MCF 10A (cell line): ENCODE measurements at places on chromosomes 5 and 9.

DNA sequence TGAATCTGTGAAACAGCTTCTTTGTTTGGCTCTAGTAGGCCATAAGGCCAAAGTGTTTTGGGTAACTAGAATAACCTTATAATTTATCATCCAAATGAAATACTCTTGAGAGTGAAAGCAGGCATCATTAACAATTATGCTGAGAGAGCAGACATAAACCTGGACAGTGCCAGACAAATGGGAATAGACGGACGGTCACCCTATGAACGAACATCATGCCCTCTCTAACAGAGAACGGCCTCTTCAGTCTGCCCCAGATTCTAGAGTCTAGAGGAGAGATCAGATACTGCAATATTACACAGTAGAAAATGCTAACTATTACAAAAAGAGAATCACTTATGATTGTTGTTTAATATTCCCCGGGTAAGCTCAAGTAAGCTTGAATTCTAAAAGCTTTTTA is 68.5 kb downstream of the APBA1 start:
- DNase-seq = no peak

- no peak for DNase-seq
These were observed 837.8 kb upstream of the CDH6 start for GRCh38 chr5:30355675-30356074.

GRCh38 chr9:2919347-2919746 is 75.5 kb upstream of the PUM3 start:
- DNase-seq = peak; percentile 29

DNA sequence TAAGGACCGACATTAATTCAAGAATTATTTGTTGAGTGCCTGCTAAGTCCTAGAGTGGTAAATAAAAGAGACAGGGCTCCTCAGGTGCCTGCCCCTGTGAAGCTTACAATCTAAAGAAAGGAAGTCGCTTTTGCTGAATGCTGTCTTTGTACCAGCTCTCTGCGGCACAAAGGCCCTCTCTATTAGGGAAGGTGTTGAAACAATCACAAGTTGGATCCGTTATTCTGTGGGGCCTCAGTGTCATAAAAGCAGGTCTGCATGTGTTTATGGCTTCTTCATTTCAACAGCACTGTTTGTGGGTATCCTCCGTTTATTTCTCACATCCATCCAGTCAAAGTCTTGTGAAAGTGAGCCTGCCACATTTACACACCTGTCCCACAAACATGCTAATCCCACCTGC is 7.0 kb upstream of the MVB12B start:
- DNase-seq = no peak

DNA sequence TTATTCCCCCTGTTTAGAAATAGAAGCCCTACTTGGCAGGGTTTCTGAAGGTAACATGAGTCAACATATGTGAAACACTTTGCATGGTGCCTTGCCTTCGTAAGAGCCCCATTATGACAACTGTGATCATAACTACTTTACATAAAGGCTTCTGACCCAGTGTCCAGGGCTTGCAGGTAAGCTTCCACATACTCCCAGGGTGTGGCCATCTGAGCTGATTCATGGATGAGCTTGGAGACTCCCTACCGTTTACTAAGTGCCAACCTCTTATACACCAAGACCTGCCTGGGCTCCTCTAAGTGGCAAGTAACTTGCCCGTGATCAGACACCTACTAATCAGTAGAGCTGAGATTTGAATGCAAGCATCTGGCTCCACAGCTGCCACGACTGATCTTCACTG is 62.8 kb upstream of the C5orf58 start:
- DNase-seq = peak; percentile 26

DNA sequence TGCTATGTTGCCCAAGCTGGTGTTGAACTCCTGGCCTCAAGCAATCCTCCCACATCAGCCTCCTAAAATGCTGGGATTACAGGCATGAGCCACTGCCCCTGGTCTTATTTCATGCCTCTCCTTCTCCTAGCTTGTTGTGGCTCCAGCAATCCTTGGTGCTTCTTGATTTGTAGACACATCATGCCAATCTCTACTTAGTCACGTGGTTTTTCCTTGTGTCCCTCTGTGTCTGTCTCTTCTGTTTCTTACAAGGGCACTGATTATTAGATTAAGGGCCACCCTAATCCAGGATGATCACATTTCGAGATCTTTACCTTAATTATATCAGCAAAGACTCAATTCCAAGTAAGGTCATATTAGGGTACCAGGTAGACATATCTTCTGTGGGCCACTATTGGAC is 9.2 kb upstream of the IL31RA start:
- DNase-seq = no peak

GRCh38 chr9:137707361-137707760 is 88.6 kb downstream of the EHMT1 start:
- no peak for DNase-seq

DNA sequence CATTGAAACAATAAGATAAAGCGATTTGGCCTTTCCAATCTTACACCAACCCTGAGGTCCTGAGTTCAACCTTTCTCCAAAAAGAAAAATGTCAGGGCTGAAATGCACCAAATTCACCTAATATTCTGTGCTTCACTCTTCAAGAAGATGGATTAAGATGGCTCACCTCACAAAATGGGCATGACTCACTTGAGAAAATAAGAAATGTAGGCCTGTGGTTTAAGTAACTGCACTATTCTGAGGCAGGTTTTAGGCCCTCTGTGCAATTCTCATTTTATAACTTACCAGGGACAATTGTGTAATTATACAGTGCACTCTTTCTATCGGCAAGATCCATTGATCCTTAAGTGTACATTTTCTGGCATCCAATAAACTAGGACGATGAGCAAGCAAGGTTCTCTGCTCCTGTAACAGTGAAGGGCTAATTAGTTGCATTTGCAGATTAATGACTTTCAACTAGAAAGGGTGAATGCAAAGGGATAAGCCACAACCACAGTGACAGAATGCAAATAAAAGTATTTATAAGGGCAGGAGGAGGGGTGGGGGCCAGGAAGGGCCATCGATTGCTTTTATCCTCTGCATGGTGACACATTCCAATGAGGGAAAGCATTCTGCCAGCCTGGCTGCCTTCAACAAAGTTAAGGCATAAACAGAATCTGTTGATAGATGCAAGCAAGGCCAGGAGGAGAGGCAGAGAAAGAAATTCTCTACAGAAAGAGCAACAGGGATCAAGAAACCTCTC is 214.5 kb downstream of the CAAP1 start:
- no peak for DNase-seq

DNA sequence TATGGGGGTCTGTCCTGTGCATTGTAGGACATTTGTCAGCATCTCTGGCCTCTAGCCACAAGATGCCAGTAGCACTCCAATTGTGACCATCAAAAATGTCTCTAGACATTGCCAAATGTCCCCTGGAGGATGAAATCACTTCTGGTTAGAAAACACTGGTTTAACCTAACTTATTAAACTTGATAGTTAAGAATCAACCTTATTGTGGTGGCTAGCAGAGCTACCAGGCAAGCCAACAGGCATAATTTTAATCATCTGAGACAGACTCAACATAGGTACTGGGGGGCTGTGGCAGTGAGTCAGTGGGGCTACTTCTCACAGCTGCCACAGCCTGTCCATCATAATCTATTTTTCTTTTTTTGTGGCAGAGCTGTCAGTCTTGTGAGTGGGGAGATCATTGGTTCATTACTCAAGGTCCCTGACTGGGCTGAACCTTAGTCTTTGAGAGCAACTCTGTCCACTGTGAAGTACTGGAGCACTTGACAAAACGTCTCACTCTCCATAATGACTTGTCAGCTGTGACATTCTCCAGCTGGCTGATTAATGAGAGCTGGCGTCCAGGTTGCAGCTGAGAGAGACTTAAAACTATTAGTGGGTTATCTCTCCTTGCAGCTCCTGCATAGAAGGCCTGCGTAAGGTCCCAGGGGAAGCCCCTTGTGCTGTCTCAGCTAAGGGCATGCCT is 107.9 kb downstream of the DCP2 start:
- no peak for DNase-seq

DNA sequence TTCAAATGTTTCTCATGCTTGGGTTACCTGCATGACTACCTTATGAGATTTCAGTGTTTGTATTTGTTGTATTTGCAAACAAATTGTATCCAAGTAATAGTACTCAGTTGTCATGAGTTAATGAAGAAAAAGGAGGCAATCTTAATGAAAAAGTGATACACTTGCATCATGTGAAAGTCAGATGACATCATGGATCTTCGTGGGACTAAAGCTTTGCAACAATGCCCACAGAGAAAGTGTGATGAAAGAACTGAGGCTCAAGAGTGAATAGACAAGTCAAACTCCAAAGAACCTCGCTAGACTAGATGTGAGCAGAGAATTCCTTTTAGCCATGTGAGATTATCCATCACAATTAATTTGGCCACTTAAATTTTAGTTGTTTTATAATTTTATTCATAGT is 75.4 kb upstream of the ADRB2 start:
- DNase-seq = no peak

- DNase-seq = no peak
These were observed 109.7 kb downstream of the LPAR1 start for GRCh38 chr9:110928599-110928998.

DNA sequence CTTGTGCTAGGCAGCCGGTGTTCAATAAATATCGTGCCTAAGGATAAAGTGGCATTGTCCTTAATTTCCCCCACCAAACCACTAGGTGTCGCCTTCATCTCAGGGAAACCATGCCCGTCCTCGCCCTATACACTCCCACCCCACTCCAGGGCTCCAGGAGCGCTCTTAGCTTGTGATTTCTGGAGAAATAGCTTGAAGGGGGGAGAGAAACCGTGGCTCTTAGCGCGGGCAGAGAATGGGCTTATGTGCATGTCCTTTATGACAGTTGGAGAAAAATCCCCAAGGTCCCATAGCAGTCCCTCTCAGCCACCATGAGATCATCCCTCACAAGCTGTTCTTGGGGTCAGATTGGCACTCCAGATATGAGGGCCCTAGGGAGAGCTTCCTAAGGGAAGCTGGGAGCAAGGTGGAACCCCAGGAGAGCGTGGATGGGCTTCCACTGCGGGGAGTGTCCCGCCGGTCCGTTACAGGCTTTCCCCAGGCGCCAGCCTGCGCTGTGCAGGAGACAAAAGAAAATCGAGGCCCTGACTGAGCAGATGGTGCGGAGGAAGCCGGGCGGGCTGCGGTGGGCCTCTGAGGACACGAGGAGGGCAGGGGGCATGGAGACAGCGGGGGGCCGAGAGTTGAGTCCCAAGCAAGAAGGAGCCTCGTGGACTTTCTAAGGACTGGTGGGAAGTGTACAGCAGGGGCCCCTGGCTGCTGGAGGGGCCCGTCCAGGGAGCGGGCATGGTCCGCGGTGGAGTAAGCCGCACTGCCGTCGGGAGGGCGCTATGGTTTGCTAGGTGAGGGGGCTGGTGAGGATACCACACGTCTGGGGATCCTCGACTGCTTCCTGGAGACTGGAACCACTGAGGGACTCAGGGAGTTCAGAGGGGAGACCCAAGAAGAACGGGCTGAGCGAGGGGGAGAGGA is 750 bp upstream of the NPR2 start:
- DNase-seq = peak; percentile 78

DNA sequence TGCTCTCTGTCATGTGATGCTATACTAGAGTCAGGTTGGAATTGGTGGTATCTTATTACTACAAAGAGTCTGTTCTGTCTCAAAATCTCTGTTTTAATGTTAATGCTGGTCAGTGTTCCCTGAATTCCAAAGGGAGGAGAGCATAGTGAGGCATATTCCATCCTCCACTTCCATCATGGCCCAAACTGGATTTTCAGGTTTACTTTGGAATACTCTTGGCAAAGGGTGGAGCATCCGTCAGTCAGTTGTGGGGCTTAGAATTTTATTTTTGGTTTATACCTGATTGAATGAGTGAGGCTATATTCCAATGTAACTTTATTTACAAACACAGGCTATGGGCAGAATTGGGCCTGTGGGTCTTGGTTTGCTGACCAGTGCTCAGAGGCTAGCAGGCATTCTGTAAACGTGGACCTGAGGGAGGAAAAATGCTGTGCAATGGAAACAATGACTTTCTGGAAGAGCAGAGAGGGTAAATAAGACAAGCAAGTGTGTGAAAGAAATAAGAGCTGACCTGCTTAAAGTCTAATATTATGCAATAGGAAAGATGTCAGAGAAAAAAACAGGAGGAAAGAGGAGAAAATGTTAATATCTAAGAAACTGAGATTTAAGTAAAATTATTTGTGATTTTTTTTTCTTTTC is 106.2 kb upstream of the CLINT1 start:
- DNase-seq = no peak

DNA sequence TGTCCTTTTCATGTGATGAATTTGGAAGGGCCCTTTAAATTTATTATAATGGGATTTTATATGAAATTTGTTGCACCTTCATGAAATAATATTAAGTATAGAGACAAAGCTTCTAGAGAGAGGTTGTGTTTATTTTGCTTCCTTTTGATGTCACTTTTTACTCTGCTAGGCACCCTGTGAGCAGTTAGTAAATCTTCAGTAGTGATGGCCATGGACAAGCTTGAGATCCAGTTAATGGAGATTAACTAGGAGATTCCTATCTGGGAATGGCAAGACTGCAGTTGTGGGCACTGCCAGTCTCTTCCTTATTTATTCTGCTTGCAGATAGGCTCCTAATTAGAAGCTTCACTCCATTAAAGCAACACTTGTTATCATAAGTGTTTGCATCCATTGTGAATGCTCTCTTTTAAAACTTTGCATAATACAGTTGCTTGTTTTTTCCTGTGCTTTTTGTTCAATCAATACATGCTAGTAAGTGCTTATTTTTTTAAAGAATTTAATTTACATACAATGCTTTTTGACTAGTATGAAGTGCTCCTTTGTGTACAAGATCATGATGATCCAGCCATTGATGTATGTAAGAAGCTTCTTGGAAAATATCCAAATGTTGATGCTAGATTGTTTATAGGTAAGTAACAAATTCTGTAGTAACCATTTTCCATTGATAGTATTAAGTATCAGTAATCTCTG is 25.9 kb downstream of the UGCG start:
- DNase-seq = no peak

- DNase-seq = no peak
These were observed 83.7 kb downstream of the PCSK5 start for GRCh38 chr9:75974016-75974766.
